Stimulated activated CD8-positive, alpha-beta memory T cell treated with anti-CD3 and anti-CD28 coated beads, Interleukin-7, amount 100 ng/mL, for 48 hours (primary cell): ENCODE measurements at places on chromosomes 4 and X.

DNA sequence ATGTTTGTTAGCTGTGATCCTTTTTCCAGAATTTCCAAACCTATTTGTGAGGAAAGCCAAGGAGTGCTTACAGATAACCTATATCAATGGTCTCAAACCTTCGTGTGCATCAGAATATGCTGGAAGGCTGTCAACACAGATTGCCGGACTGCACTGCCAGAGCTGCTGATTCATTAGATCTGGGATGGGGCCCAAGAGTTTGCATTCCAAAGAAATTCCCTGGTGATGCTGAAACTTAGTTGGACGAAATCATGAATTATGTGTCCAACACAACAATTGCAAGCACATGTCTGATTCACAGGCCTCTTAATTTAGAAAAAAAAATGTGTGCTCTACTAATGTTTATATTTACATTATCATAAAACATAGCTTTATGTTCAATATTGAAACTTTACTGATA lies 544.0 kb upstream of the AMOT start:
- DNase-seq = no peak

GRCh38 chr4:140277576-140277975 lies 95.9 kb upstream of the SCOC start:
- no peak for DNase-seq

- DNase-seq = no peak
Observed at GRCh38 chr4:8285976-8286718, 16.6 kb downstream of the HTRA3 start.

DNA sequence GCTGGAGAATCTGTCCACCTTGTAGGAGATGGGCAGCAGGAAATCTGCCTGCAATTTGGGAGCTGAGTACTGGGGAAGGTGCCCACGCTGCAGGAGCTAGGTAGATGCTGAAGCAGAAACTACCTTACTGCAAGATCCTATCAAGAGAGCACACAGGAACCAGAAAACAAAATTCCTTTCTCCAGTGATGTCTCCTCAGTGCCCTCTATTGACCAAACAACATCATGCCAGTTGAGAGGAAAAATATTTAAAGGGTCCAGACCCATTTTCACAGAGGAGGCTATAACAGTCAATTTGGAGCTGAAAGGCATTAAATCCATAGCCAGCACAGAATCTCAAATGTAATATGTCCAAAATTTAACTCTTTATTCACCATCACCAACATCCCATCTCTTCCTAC lies 406.8 kb downstream of the SLITRK2 start:
- no peak for DNase-seq

GRCh38 chr4:164350061-164350460 lies 403.9 kb upstream of the SMIM31 start:
- DNase-seq = no peak

DNA sequence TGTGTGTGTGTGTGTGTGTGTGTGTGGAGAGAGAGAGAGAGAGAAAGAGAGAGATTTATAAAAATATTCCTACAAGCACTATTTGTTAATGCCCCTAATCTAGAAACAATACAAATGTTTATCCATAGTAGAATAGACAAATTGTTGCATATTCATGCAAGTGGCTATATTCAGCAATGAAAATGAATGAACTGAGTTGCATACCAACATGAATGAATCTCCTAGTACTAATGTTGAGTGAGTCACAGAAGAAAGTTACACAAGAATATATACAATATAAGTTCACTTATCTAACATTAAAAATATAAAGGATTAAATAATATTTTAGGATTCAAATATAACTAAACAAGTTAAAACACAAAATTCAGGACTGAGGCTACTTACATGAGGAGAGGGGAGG lies 456.8 kb upstream of the AMOT start:
- DNase-seq = no peak

DNA sequence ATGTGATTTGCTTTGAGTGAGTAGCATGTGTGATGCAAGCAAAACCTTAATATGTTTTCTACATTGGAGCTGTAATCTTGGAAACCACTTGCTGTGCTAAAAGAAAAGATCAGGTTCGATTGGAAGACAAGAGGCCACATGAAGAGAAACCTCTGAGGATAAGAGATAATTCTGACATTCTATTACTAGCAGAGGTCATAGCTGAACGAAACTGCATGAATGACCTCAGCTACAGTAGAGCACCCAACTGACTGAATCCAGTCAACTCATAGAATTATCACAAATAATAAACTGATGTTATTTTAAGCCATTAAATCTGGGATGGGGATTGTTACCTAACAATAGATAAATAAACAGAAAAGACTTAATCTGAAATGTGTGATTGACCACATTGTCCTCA lies 147.1 kb downstream of the CAMK2D start:
- DNase-seq = no peak

DNA sequence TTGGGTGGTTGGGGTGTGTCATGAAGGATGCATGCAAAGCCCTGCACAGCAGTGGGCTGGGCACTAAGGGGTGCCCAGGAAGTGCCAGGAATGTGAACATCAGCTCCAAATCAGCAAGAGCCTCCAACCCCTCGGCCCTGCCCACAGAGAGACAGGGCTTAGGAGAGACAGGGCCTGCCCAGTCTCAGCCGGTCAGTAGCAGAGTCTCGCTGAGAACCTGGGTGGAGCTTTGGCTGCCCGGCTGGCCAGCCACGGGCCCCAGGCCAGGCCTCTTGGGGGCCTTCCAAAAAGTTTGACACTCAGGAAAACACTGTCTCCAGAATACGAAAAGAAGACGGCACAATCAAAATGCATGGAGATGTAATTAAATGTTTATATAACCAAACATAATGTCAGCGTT lies 4.3 kb upstream of the MXD4 start:
- DNase-seq = no peak

GRCh38 chrX:119880552-119881437 lies 9.2 kb downstream of the NDUFA1 start:
- DNase-seq = no peak

- no peak for DNase-seq
Observed at GRCh38 chrX:109350051-109350450, 131.8 kb downstream of the GUCY2F start.
